Activated CD4-positive, alpha-beta T cell treated with anti-CD3 and anti-CD28 coated beads, Interleukin-2, amount 50 U/mL, for 1 hour (primary cell): ENCODE measurements at places on chromosomes 1 and 21.

- no peak for DNase-seq
Measured at GRCh38 chr21:29939104-29939923, 482 bp downstream of the GRIK1 start.

GRCh38 chr1:33163621-33164519 lies 18.0 kb downstream of the TRIM62 start:
- DNase-seq = no peak

DNA sequence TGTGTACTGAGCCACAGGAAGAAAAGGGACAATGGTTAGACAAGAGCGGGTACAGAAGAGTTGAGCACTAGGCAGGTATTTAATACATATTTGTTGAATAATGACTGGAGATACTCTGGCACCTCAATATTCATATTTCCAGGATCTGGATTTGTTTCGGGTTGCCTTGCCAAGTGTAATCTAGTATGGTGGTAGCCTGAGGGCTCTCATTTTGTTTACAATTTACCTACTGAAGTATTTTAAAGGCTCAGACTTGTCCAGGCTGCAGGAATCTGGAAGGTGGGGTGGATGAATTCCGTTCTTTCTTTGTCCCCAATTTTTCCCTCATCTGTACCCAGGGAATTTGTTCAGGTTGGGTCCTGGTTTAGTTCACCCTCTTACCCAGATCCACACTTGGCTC lies 95.0 kb downstream of the CACHD1 start:
- no peak for DNase-seq

DNA sequence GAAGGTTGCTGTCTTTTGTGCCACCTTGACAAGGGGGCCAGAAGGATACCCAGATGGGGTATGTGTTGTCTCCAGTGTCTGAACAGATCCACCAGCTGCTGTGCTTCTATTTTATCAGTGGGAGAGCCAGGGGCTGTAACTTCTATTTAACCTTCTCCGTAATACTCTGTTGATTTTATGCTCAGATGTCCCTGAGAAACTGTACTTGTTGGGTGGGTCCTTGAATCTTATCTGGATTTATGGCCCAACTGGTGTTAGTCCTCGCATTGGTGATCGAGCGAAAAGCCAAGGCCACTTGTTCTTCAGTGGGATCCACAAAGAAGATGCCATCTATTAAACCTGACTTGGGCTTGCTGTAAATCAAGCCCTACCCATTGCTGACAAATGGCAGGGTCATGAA lies 56.4 kb downstream of the ST6GALNAC3 start:
- DNase-seq = no peak

- no peak for DNase-seq
Measured at GRCh38 chr21:42039911-42040351, 29.8 kb upstream of the ZBTB21 start.

- no peak for DNase-seq
Measured at GRCh38 chr1:4253935-4254334, 353.9 kb upstream of the C1orf174 start.

GRCh38 chr1:208445758-208446203 lies 201.6 kb upstream of the PLXNA2 start:
- DNase-seq = no peak

DNA sequence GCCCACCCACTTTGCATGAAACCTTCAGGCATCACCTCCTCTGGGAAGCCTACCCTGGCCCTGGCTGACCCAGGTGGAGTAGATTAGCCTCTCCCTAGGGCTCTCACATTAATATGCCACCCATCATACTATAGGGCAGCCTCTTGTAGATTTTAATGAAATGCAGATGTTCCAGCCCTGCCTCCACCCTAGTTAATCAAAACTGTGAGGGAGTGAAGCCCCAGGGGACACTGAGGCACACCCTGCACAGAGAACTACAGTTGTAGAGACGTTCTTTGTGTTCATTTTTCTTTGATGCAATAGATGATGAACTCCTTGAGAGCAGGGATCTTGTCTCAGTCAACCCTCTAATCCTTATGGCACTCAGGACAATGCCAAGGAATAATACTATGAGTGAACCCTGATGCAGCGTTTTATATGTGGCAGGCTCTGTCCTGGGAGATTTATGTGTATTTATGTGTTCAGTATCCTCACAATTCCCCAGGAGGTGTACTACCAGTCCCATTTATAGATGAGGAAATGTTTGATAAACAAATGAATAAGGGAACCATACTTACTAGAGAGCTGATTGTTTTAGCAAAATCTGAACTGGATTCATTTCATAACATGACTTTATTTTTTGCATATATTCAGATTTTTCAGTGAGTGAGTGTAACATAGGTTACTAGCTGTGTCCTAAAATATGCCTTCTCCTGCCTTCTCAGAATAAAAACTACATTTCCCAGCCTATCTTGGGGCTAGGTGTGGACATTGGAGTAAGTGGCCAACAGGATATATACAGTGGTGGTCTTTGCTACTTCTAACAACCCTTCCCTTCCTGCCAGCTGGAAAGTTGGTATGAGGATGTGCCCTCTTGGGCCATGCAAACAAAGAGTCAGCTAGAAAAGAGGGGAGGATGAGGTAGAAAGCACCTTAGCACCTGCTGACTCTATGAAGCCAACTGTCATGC lies 23.5 kb upstream of the PRELP start:
- no peak for DNase-seq

DNA sequence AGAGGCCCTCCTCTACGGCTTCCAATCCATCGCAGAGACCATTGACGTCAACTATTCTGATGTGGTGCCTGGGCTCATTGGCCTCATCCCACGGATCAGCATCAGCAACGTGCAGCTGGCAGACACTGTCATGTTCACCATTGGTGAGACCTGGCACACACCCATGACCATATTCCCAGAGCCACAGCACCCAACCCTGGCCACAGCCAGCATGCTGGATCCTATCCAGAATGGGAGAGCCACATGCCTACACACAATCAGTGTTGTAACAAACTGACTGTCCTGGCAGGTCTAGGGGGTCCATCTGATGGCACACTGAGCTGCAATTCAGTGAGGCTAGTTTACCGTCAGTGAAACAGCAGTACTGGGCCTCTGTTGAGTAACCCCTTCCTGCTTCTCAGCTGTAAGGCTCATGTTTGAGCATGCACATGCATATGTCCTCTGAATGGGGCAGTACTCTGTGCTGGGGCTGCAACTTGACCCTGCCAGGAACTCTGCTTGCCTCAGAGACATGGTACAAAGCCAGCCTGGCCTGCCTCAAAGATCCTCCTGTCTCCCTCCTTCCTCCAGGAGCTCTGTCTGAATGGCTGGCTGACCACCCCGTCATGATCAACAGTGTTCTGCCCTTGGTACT lies 10.8 kb downstream of the IPO13 start:
- no peak for DNase-seq

DNA sequence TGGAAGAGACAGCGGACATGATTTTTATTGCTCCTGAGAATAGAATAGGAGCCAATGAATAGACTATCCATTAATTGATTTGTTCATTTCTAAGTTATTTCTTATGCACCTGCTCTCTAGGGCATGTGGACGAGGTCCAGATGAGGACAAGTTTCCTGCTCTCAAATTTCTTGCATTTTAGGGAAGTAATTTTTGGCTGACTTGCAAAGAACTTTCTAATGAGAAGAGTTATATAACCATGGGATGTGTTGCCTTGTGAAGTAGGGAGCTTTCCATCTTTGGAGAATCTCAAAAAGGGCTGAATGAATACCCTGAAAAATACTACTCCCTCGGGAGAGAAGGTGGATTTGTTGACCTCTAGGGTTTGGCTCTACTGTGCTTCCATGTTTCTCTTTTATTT lies 243.0 kb downstream of the KIF26B start:
- no peak for DNase-seq

DNA sequence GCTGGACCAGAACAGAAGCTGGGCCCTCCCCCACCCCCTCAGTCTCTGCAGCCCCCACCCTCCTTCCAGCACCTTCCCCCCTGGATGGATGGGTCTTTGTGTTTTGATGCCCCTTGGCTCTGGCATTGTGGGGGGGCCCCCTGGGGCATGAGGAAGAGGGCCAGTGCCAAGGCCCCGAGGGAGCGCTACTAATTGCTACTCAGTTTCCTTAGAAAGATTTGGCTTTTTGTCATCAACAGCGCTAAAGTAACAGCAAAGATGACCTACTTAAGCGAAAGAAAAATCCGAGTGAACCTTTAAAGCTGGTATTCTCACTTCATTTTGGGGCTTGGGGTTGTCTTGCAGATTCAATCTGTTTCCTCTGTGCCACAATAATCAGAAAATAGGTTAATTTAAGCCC lies 63.5 kb downstream of the SKI start:
- no peak for DNase-seq

GRCh38 chr1:94039871-94040569 lies 80.9 kb downstream of the ABCA4 start:
- no peak for DNase-seq

- DNase-seq = no peak
Measured at GRCh38 chr1:59742526-59742925, 72.2 kb upstream of the HOOK1 start.

- DNase-seq = no peak
Measured at GRCh38 chr1:238558156-238558555, 667.4 kb upstream of the ZP4 start.

DNA sequence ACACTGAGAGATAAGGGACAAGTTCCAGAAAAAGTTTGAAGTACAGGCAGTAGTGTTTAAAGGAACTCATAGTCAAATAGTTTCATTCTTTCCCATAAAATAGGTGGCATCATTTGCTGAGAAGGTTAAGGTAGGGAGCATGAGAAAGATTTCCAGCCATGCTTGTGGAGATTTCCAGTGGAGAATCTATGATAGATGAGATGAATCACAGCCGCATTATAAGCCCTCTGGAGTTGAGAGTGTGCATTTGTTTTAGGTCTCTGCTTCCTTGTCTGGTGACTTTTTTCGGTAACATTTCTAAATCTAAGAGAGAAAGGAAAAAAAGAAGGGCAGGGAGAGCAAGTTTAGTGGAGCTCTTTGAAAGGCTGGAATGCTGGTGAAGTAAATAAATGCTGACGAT lies 108.7 kb downstream of the DISP1 start:
- DNase-seq = no peak

- DNase-seq = no peak
Measured at GRCh38 chr21:44647222-44647552, 973 bp downstream of the KRTAP10-11 start.

DNA sequence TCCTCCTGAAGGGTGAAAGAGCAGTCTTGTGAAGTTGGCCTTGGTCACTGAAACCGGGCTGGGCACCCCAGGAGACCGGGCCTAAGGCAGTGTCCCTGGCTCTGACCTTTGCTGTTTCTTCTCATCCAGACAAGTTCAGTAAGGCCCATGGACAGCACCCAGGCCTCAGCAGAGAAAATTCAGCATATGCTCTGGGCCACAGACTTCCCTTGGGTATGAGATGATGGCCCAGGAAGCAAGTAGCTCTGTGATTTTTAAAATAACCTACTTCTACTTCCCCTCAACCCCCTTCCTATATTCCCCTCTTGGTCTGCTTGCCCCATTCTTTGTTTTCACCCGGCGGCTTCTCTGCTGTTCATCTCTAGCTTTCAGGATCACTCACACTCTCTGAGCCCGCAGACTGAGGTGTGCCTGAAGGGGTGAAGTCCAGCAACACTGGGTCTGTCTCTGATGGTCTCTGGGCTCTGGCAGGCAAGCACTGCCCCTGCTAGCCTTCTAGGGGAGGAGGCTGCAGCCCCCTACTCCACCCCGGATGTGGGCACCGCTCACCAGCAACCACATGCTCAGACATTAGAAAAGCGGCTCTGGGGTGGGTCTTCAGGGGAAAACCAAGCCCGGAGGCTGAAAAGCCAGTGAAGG lies 2.9 kb upstream of the GPR25 start:
- DNase-seq = no peak

- no peak for DNase-seq
Measured at GRCh38 chr1:117802531-117803257, 126.7 kb downstream of the GDAP2 start.

GRCh38 chr21:25298512-25299491 lies 308.5 kb downstream of the MRPL39 start:
- DNase-seq = no peak

- no peak for DNase-seq
Measured at GRCh38 chr1:201898992-201899391, 10.3 kb downstream of the SHISA4 start.

DNA sequence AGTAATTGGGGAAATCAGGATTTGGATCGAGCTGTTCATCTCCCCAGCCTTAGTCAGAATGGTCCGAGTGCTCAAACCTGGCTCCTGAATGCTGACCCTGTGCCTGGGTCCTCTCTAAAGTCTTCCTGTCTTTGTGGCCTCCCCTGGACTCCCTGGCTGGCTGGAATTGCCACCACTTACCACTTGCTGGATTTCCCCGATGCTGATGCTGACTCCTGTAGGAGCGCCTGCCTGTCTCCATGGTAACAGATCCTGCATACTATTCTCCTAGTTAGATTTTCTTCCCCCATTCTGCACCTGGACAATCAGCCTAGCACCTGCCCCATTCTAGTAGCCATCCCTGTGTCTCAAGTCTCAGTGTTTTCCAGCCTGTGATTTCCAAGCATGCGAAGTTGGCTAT lies 382.2 kb upstream of the ESRRG start:
- DNase-seq = no peak

DNA sequence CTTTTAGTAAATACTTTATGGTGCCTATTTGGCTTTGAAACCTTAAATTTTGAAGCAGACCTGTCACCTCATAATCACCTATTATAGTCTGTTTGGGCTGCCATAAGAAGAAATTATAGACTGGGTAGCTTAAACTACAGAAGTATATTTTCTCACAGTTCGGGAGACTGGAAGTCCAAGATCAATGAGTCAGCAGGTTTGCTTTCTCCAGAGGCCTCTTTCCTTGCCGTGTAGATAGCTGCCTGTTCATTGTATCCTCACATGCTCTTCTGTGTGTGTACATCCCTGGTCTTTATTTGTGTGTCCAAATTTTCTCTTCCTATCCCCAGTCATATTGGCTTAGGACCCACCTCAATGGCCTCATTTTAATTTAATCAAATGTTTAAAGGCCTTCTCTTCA lies 518.2 kb downstream of the ADGRL2 start:
- DNase-seq = no peak

DNA sequence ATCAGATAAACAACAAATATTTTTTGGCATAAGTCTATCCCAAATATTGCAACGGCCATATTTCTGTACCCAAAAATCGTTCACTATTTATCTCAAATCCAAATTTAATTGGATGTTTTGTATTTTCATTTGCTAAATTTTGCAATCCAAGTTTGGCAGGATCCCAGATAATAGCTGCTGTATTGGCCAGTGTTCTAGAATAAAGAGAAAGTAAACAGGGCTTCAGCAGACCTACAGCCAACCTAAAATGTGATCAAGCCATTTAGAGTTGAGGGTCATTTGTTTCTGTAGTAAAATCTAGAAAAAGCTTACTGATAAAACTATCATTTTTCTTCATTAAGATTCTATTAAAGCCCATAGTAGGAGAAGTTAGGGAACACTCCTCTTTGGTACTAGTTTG lies 506.6 kb upstream of the PTBP2 start:
- no peak for DNase-seq

GRCh38 chr1:100622037-100622436 lies 84.1 kb downstream of the GPR88 start:
- DNase-seq = no peak

GRCh38 chr1:58548371-58548770 lies 1.8 kb upstream of the OMA1 start:
- DNase-seq = no peak

- no peak for DNase-seq
Measured at GRCh38 chr1:44557778-44558177, 116.5 kb downstream of the TMEM53 start.
